ENCODE measurements at places on chromosomes 12 and 14. TPM values are rescaled to one million over a fixed set of nuclear protein-coding genes. Genes with fewer than 3 reads are reported as not detected.

DNA sequence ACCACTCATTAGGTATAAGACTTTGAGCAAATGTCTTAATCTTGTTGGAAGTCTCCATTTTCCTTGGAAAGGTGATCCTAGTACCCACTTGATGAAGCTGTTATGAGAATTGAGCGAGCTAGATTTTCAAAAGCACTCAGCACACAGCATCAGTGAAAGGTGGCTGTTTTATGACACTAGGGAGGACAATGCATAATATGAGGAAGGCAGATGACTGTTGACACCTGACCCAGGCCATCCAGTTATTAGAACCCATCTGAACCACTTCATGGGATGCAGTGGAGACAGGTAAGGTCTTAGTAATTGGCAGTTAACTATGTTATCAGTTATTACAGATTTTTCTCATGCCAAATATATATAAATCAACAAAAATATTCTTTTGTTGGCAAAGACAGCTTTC lies 369.9 kb upstream of the PDE3A start:
- no peak for DNase-seq

DNA sequence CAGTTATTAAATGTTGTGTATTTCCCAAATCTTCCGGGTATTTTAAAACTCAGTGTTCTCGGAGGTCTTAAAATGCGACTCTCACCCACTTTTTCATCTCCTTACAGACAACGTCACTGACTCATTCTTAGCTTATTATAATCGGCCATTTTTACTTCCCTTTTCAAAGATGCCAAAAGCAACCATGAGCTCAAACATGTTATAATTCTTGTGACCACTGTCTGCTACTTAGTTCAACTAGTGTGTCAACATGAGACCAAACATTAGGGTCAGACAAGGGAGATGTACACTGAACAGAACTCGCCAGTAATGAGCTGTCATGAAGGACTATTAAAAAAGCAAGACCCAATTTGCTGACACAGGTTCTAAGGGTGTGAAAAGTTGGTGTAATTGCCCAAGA lies 4.2 kb upstream of the GRIP1 start:
- DNase-seq: no peak

DNA sequence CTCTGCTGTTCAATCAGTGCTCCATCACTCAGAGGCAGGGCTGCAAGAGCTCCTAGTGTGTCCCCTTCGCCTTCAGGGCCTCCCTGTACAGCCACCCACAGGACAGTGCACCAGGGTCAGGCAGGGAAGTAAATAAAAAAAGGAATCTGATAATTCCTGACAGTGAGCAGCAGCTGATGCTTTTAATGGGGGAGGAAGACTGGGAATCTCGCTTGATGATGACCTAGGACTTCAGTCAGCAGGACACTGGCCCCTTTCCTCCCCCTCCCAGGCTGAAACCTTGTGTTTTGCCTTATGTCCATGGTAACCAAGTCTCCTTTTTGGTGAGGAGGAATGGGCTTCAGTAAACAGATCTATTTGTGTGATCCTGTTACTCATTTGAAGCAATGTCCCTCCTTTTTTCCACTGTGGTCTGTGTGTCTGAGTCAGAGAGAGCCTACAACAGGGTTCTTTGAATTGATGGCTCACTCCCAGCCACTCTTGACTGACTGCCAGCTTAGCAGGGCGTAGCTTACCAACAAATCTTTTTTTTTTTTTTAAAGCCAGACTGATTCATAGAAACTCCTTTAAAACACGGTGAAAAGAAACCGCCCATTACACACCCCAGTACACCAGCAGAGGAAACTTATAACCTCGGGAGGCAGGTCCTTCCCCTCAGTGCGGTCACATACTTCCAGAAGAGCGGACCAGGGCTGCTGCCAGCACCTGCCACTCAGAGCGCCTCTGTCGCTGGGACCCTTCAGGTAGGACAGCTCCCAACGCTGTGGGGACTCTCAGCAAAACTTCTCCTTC lies at the start of gene EMP1:
Gene EMP1, plus strand, starts transcription at position 597 of the 792 bp plus-strand sequence. CDS start 14,785 bp downstream, outside the sequence.
- peak; percentile 39 for DNase-seq

DNA sequence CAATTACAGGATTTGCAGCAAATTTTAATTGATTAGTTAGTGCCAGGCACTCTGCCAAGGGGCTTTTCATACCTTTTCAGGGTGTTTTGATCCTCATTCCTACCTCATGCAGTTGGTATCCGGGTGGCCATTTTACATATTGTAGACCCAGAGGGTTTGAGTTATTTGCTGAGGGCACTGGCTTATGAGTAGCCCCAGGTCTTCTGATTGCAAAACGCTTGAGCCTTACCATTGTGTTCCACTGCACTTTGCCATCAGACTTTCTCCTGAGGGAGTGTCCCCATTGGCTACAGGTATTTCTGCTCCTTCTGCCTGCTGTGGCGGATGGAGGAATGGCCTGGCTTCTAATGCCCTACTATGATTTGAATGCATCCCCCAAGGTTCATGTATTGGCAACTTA lies 257.8 kb upstream of the CRY1 start:
- DNase-seq: no peak

The TMPO gene
- polyA plus RNA-seq: 163 TPM

The GARIN6 gene
- polyA plus RNA-seq: not detected

Measured in GM12878 (cell line).